Small intestine (tissue), 16 donors: ENCODE measurements at places on chromosomes 4 and X.

- peak; percentile 53 for DNase-seq
Measured at GRCh38 chr4:1579001-1579900, 104.9 kb downstream of the FAM53A start.

GRCh38 chr4:1746919-1747602, 25.7 kb downstream of the TACC3 start:
- no peak for DNase-seq

GRCh38 chr4:10753856-10754402, 69.4 kb upstream of the CLNK start:
- no peak for DNase-seq

GRCh38 chr4:82620126-82620735, 58.4 kb upstream of the TMEM150C start:
- DNase-seq: no peak

- DNase-seq: no peak
Measured at GRCh38 chrX:148903176-148903575, 402.8 kb downstream of the AFF2 start.

- no peak for DNase-seq
Measured at GRCh38 chr4:136441629-136442282, 1090.5 kb downstream of the PCDH18 start.

DNA sequence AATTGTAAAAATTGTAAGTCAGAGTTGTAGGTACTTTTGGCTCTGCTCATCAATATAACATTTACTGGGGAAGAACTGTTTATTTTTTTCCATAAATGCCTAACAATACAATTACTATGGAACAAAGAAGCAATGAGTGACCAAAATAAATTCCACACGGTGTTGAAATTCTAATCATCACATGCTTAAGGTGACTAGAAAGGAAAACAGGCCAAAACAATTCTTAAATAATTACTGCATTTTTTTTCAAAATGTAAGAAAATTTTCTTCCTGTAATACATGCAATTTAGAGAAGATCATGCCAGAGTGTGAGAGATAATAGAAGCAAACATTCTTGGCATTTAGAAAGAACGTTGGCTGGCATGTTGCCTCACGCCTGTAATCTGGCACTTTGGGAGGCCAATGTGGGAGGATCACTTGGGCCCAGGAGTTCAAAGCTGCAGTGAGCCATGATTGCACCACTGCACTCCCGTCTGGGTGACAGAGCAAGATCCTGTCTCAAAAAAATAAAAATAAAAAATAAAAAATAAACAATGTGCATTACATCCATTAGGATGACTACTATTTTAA, 22.5 kb downstream of the C4orf46 start:
- no peak for DNase-seq

- DNase-seq: no peak
Measured at GRCh38 chrX:136759968-136760367, 20.8 kb downstream of the ARHGEF6 start.

DNA sequence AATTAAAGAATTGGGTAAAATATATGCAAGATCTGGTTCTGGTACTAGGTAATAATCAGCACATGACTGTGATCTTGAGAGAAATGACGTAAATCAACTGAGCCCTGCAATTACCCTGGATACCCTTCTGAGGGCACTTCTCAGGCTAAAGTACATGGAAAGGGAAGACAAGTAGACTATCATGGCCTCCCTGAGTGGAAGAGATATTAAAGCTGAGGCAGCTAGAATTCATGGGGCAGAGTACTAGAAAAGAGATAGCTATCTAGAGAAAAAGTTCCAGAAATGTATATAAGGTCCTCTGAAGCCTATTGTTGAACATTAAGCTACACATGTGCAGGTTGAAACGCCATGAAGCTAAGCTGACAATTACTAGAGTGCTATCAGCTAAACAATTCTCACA, 249.6 kb downstream of the NKX6-1 start:
- DNase-seq: no peak

GRCh38 chr4:2741626-2742025, 14.5 kb downstream of the TNIP2 start:
- DNase-seq: no peak

- no peak for DNase-seq
Measured at GRCh38 chr4:129179276-129179675, 83.3 kb downstream of the C4orf33 start.

DNA sequence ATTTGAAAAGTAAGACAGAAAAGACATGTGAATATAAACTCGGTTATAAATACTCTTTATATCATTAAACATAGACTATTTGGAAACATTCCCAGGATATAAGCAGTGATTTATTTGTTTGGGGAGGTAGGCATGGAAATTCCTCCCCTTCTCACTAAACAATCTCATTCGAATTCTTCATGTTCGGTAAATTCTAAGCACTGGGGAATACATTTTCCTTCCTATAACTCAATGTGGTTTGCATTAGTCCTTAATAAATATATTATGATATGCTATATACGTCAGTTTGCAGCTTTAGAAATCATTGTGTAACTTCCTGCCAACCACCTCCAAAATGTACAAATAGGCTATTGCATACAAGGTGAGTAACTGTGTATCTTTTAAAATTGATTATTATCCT, 99.6 kb downstream of the UGT8 start:
- no peak for DNase-seq

DNA sequence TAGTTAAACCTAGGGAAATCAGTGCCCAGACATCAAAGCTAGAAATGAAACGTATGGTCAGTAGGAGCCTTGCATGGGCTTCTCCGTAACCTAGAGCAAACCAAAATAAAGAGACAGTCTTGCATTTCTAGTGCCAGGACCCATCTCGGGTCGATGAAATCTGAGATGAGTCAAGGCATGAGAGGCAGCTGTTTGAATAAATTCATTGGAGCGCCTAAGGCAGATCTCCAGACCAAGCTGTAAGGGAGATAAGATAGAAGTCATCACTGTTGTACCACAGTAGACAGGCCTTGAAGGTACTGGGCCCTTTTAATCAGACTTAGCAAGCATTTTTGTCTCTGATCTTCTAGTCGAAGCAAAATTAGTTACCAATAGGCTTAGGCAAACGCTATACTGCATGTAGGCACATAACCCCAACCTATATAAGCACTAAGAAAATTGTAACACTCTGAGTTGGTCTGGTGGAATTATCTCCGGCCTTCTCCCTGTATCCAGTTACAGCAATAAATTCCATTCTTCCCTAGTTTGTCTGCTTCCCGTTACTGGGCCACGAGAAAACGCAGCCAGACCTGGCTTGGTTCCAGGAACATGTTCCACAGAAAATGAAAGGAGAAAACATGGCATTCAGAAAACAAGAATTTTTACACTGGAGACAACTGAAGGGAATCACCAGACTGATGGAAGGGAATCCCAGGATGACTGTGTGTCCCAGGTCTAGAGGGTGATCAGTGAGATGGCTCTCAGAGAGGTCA, 21.1 kb upstream of the PAPSS1 start:
- DNase-seq: peak; percentile 54
